ENCODE measurements at places on chromosomes 16 and 17.

- H3K27ac ChIP-seq: no peak overlapping the region
- H3K36me3 ChIP-seq: no peaks in the 10 kb centered on the region
- peak overlapping the region; percentile 26 for H3K4me3 ChIP-seq
- H3K4me1 ChIP-seq: 0 out of 2 replicates have a peak, but pooled peaks cover 9% of the 10 kb centered on the region
- H3K27me3 ChIP-seq: no peaks in the 10 kb centered on the region
- DNase-seq: peak; percentile 45
Measured at GRCh38 chr16:46632778-46633733, 11.9 kb upstream of the SHCBP1 start.

DNA sequence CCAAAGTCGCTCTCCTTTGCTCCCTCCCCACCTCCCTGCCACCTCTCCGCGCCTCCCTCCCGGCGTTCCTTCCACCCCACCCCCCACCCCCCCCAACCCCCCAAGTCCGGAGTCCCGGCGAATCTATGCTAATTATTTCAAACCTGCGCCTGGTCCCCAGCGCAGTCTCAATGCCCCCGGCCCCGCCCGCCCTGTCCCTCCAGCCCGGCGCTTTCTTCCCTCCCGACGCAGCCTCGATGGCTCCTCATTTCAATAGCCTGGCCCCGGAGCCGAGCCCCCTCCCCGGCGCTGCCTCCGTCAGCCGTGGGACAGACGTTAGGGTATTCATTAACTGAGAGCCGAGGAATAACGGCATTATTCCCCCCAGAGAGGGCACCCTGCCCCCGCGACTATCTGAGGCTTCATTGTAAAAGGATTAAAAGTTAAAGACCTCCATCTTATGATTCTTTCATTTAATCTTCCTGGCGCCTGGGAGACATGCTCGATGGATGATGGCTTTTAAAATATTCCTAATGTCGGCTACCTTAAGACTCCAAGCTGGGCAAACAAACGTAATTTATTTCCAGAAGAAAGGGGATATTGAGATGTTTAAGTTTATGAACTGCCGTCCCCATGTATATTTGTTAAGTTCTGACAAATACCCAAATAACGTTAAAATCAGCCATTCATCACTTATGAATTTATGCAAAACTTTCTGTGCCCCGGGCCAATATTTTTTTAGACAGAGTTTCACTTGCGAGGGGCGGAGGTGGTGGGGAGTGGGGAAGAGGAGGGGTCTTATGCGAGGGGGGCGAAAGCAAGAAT, 3.4 kb downstream of the NOG start:
- H3K36me3 ChIP-seq: no peaks in the 10 kb centered on the region
- peak overlapping the region; percentile 89 for H3K4me3 ChIP-seq
- H3K4me1 ChIP-seq: peaks cover 29% of the 10 kb centered on the region
- H3K27me3 ChIP-seq: no peaks in the 10 kb centered on the region
- peak overlapping the region; percentile 99 for H3K27ac ChIP-seq
- DNase-seq: peak; percentile 86

DNA sequence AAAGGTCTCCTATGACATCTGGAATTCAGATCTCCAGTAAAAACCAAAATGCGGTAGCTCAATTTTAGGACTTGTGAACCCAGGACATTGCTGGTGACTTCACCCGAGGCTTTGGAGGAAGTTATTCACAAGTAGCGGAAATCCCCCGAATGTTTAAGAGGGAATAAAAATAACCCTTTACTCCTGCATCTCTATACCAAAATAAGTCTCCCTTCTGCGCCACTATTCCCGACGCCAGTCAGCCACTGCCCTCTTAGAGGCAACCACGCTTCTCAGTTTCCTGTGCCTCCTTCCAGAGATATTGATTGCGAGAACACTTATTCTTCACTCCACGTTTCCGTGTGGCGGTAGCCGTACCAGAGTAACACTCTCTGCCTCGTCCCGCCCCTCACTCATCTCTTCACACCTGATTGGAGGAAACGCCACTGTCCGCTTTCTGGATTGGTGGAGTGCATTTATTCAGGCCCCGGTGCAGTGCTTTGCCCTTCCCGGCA, 27.4 kb downstream of the EMP2 start:
- H3K27me3 ChIP-seq: no peaks in the 10 kb centered on the region
- no peaks in the 10 kb centered on the region for H3K36me3 ChIP-seq
- H3K4me1 ChIP-seq: no peaks in the 10 kb centered on the region
- H3K27ac ChIP-seq: no peak overlapping the region
- no peak overlapping the region for H3K4me3 ChIP-seq

DNA sequence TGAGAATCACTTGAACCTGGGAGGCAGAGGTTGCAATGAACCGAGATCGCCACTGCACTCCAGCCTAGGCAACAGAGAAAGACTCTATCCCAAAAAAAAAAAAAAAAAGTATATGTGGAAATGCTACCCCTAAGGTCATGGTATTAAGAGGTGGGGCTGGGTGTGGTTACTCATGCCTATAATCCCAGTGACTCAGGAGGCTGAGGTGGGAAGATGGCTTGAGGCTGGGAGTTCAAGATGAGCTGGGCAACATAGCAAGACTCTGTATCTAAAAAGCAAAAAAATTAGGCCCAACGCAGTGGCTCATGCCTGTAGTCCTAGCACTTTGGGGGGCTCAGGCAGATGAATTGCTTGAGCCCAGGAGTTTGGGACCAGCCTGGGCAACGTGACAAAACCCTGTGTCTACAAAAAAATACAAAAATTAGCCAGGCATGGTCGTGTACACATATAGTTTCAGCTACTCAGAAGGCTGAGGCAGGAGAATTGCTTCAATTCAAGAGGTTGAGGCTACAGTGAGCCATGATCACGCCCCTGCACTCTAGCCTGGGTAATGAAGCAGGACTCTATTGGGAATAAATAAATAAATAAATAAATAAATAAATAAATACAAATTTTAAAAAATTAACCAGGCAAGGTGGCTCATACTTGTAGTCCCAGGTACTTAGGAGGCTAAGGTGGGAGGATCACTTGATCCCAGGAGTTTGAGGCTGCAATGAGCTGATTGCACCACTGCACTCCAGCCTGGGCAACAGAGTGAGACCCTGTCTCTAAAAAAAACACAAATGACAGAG, 32.3 kb upstream of the NUFIP2 start:
- H3K4me3 ChIP-seq: no peak overlapping the region
- H3K36me3 ChIP-seq: no peaks in the 10 kb centered on the region
- H3K4me1 ChIP-seq: no peaks in the 10 kb centered on the region
- no peak for DNase-seq

GRCh38 chr17:83096401-83097224, 17.2 kb downstream of the METRNL start:
- peaks cover 46% of the 10 kb centered on the region for H3K4me1 ChIP-seq
- DNase-seq: peak; percentile 60
- no peak overlapping the region for H3K27ac ChIP-seq
- H3K4me3 ChIP-seq: no peak overlapping the region
- no peaks in the 10 kb centered on the region for H3K27me3 ChIP-seq
- H3K36me3 ChIP-seq: peaks cover 44% of the 10 kb centered on the region

- H3K36me3 ChIP-seq: no peaks in the 10 kb centered on the region
- H3K4me3 ChIP-seq: no peak overlapping the region
- H3K4me1 ChIP-seq: peaks cover 7% of the 10 kb centered on the region
- no peaks in the 10 kb centered on the region for H3K27me3 ChIP-seq
- DNase-seq: peak; percentile 54
Measured at GRCh38 chr16:50702725-50703124, 9.3 kb downstream of the NOD2 start.

- no peak overlapping the region for H3K4me3 ChIP-seq
- no peak for DNase-seq
- no peak overlapping the region for H3K27ac ChIP-seq
- H3K4me1 ChIP-seq: no peaks in the 10 kb centered on the region
- no peaks in the 10 kb centered on the region for H3K27me3 ChIP-seq
Measured at GRCh38 chr16:15051387-15051951, 4.4 kb downstream of the NTAN1 start.

GRCh38 chr16:67766291-67766690, 40.1 kb downstream of the RANBP10 start:
- no peak overlapping the region for H3K4me3 ChIP-seq
- DNase-seq: no peak
- no peaks in the 10 kb centered on the region for H3K36me3 ChIP-seq
- H3K27me3 ChIP-seq: no peaks in the 10 kb centered on the region
- H3K4me1 ChIP-seq: no peaks in the 10 kb centered on the region

DNA sequence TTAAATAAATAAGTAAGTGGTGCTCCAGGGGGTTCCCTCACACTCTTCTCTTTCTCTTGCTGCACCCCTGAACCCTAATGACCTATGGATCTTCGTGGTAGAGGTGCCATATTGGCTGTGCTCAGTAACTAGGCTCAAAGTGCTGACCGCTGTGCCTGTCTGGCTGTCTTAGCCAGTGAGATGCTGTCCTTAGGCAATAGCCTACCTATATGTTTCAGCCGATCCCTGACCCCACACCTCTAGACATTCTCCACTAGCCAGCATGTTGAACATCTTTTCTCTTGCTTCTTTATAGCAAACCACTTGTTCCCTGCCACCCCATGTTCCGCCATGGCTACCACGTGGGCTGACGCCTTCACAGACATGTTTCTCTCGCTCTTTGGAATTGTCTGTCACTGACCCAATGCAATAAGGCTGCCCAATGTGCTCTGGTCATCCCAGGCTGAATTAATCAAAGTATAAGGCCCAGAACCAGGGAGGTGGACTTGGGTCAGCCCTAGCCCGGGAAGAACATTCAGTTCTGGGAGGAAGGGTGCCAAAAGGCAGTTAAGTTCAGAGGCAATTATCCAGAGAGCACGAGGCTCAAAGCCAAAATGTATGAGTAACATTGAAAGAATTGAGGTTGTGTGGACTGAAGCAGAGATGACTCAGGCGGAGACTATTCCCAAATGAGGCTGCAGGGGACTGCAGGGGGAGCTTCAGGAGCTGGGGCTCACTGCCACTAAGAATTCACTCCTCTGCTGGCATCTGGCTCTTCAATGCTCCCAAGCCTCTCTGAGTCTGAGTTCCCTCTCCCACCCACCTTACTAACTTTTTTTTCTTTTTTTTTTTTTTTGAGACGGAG, 28.7 kb upstream of the TNRC6A start:
- H3K4me3 ChIP-seq: no peak overlapping the region

GRCh38 chr16:28292731-28293600, 641 bp downstream of the SBK1 start:
- H3K27ac ChIP-seq: no peak overlapping the region
- H3K36me3 ChIP-seq: no peaks in the 10 kb centered on the region
- H3K4me3 ChIP-seq: peak overlapping the region; percentile 60
- DNase-seq: no peak
- no peaks in the 10 kb centered on the region for H3K27me3 ChIP-seq

DNA sequence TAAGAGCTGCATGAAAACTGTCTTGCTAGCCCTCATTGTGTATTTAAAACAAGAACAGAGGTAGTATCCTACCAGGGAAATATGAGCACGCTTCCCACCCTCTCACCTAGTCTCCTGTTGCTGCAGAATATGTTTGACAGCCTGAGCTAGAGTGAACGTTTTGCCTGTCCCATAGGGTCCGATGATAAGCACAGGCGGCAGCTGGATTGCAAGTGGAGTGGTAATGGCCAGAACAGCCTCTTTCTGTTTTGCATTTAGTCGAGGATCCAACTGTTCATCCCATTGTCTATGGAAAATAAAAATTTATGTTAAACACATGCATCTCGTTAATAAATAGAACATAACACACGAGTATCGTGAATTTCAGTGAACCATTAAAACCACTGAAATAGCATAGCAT, 84.2 kb downstream of the HELZ start:
- no peaks in the 10 kb centered on the region for H3K27me3 ChIP-seq
- no peak overlapping the region for H3K4me3 ChIP-seq
- H3K27ac ChIP-seq: no peak overlapping the region
- 0 out of 2 replicates have a peak, but pooled peaks cover 3% of the 10 kb centered on the region for H3K4me1 ChIP-seq

DNA sequence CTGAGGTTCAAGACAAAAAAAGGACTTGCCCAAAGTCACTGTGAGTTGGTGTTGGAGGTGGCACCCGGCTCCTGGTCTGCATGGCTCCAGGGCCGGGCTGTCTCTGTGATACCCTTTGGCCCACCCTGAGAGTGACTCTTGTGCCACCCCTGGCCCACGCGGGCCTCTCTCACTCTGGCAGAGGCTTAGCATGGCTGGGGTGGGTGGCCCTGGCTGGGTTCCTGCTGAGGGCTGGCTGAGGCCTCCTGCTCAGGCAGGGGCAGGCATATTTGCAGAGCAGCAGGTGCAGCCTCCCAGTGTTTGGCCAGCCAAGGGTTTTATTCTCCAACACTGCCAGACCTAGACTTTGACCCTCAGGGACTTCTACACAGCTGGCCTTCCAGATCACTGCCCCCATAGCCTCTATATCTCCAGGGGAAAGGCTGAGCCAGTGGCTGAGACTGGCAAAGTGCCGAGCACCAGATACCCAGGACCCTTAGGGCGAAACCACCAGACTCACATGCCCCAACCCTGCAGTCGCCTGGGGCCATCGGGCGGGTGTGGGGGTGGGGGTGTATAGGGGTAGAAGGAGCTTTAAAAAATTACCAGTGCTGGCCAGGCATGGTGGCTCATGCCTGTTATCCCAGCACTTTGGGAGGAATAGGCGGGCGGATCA, 21.5 kb upstream of the ADGRG1 start:
- DNase-seq: peak; percentile 62
- no peaks in the 10 kb centered on the region for H3K36me3 ChIP-seq
- H3K27me3 ChIP-seq: peaks cover 21% of the 10 kb centered on the region
- no peak overlapping the region for H3K27ac ChIP-seq
- H3K4me3 ChIP-seq: no peak overlapping the region
- H3K4me1 ChIP-seq: peaks cover 15% of the 10 kb centered on the region

DNA sequence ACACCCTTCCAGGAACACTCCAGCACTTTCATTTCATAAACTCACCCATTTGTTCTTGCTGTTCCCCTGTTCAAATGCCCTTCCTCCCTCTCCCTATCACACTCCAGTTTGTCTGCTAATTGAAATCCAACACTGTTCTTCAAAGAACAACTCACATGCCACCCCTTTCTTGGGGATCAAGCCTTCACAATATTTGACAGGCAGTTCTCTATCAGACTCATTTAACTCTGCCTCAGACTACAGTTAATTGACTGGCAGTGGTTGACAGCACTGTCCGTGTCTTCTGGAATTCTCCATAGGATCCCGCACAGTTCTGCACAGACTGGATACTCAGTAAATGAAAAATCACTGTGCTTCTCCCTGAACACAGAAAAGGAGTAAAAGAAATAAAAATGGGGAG, 87.8 kb downstream of the PMP22 start:
- H3K27me3 ChIP-seq: peaks cover 17% of the 10 kb centered on the region
- H3K4me1 ChIP-seq: no peaks in the 10 kb centered on the region
- no peak overlapping the region for H3K27ac ChIP-seq
- no peaks in the 10 kb centered on the region for H3K36me3 ChIP-seq
- DNase-seq: no peak

- no peaks in the 10 kb centered on the region for H3K36me3 ChIP-seq
- peaks cover 14% of the 10 kb centered on the region for H3K4me1 ChIP-seq
- no peak overlapping the region for H3K27ac ChIP-seq
Measured at GRCh38 chr17:61150686-61151299, 248.8 kb upstream of the TBX2 start.

DNA sequence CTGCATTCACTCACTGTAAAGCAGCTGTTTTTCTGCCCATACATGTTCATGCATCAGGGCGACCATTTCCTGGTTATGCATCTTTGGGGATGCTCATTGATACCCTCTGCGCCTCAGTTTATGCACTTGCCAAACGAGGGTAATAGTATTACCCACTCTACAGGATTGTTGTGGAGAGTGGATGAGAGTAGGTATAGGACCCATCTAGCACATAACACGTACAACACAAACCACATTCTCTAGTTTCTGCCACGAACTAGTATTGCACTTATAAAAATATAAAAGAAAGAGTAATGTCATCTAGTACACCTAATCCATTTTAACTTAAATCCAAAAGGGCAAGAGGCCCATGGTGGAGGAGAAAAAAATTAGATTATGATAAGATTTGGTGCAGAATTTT, 231.7 kb downstream of the SLC39A11 start:
- no peak overlapping the region for H3K4me3 ChIP-seq
- no peaks in the 10 kb centered on the region for H3K4me1 ChIP-seq
- H3K36me3 ChIP-seq: no peaks in the 10 kb centered on the region
- DNase-seq: no peak

- no peaks in the 10 kb centered on the region for H3K27me3 ChIP-seq
- no peaks in the 10 kb centered on the region for H3K36me3 ChIP-seq
- H3K4me3 ChIP-seq: no peak overlapping the region
- no peak for DNase-seq
Measured at GRCh38 chr16:83475108-83475507, 332.7 kb upstream of the HSBP1 start.
